ENCODE measurements at places on chromosomes 13 and 19. TPM values are rescaled to one million over a fixed set of nuclear protein-coding genes. Genes with fewer than 3 reads are reported as not detected.

DNAJC15 gene
- 9.5 TPM for total RNA-seq

CPB2 gene
- total RNA-seq = not detected

CALR3 gene
- not detected for total RNA-seq

CGB8 gene
- not detected for total RNA-seq

IGSF23 gene
- total RNA-seq = not detected

- no peaks in the 10 kb centered on the region for H3K36me3 ChIP-seq
- no peaks in the 10 kb centered on the region for H3K4me1 ChIP-seq
- no peak for DNase-seq
Measured at GRCh38 chr19:55855160-55855559, 18.8 kb downstream of the NLRP4 start.

- no peak overlapping the region for H3K27ac ChIP-seq
- peaks cover 3% of the 10 kb centered on the region for H3K36me3 ChIP-seq
- no peak for DNase-seq
- H3K4me1 ChIP-seq = no peaks in the 10 kb centered on the region
- H3K27me3 ChIP-seq = no peaks in the 10 kb centered on the region
Measured at GRCh38 chr19:53621885-53622740, 9.7 kb upstream of the DPRX start.

DNA sequence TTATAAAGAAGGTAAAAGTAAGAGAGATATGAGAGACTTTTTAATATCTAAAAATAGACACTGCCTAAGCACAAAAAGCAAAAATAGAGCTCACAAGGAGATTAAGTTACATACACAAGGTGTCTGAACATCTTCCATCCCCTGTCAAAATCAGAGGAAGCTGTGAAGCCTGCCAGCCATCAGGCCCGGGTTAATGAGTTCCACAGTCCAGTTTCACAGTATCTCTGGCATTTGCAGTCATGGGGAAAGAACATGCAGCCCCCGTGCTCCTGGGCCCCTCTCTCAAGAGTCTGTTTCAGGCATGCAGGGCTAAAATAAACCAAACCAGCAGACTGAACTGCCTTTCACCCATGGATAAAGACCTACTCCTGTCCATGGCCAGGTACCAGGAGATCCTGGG lies 79.2 kb downstream of the TBC1D4 start:
- no peak for DNase-seq
- no peaks in the 10 kb centered on the region for H3K36me3 ChIP-seq
- H3K4me1 ChIP-seq = no peaks in the 10 kb centered on the region
- H3K4me3 ChIP-seq = no peak overlapping the region
- H3K27ac ChIP-seq = no peak overlapping the region

GRCh38 chr13:92769046-92769445 lies 457.6 kb upstream of the GPC6 start:
- H3K27me3 ChIP-seq = no peaks in the 10 kb centered on the region
- H3K4me1 ChIP-seq = no peaks in the 10 kb centered on the region
- no peak overlapping the region for H3K4me3 ChIP-seq
- H3K27ac ChIP-seq = no peak overlapping the region

DNA sequence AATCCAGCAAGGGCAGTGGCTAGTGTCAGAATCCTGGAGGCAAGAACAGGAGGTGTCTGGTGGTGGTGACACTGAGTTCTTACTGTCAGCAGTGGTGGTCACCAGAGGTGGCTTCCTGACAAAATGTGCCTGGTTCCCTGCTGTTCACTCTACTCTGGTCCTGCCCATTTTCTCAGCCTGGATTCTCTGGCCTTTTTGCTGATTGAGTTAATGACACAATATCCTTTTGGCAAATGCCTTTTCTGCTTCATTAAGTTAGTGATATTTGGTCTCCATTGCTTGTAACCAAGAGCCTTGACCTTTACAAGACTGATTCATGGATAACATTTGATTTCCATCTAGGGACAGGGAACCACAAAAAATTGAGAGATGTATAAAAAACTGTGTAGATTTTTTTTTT lies 51.1 kb downstream of the RFC3 start:
- H3K27ac ChIP-seq = no peak overlapping the region
- H3K4me3 ChIP-seq = no peak overlapping the region
- peaks cover 2% of the 10 kb centered on the region for H3K4me1 ChIP-seq
- no peaks in the 10 kb centered on the region for H3K27me3 ChIP-seq

- no peak overlapping the region for H3K4me3 ChIP-seq
- H3K27me3 ChIP-seq = peaks cover 19% of the 10 kb centered on the region
- H3K4me1 ChIP-seq = no peaks in the 10 kb centered on the region
- no peak overlapping the region for H3K27ac ChIP-seq
Measured at GRCh38 chr13:26584713-26585112, 27.2 kb downstream of the WASF3 start.

DNA sequence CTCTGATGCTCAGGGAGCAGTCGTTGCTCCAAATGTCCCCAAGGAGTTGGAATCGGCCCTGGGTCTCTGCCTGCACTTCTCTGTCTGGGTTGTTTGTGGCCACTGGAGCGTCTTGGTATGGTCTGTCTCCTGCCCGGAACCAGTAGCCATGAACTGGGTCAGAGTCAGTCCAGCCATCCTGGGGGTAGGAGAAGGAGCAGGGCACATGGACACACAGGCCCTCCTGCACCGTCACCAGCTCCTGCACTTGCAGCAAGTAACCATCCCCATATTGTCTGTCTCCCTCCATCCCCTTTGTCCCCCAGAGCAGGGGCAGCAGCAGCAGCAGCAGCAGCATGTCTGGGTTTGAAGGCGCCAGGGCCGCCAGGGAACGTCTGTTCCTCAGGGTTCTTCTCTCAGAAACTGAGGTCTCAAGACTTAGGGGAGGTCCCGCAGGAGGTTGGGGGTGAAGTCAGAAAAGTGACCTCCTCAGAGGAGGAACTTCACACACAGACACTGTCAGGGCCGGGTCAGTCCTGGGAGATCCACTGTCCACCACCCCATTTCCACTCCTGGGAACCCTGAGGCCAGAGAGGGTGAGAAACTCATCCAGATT lies at the start of gene SIGLEC8:
Gene SIGLEC8 (minus strand): TSS at position 404 of the 595 bp plus-strand sequence. CDS start 67 bp downstream, at position 337.
- no peak for DNase-seq
- no peaks in the 10 kb centered on the region for H3K36me3 ChIP-seq
- peaks cover 8% of the 10 kb centered on the region for H3K27me3 ChIP-seq
- no peak within 1 kb of the TSS for H3K27ac ChIP-seq

DNA sequence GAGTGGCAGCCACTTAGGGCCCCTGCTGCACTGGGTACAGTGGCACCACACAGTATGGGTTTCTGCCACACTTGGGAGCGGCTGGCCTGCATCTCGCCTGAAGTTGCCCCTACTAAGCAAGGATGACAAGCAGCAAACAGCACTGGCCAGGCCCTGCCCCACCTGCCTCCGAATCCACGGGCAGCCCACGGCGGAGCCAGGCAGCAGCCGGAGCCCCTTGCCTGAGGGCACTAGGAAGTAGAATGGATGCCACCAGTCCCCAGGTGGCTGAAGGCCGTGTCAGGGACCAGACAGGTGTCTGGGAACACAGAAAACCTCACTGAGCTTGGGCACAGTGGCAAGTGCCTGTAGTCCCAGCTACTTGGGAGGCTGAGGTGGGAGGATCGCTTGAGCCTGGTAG lies 19.4 kb downstream of the MLLT1 start:
- no peaks in the 10 kb centered on the region for H3K27me3 ChIP-seq
- peaks cover 28% of the 10 kb centered on the region for H3K4me1 ChIP-seq
- peaks cover 73% of the 10 kb centered on the region for H3K36me3 ChIP-seq
- DNase-seq = no peak

GRCh38 chr19:3653865-3654513 lies 27.4 kb upstream of the CACTIN start:
- no peaks in the 10 kb centered on the region for H3K4me1 ChIP-seq
- no peaks in the 10 kb centered on the region for H3K36me3 ChIP-seq
- H3K27ac ChIP-seq = no peak overlapping the region
- H3K4me3 ChIP-seq = no peak overlapping the region
- no peaks in the 10 kb centered on the region for H3K27me3 ChIP-seq
- no peak for DNase-seq

Data from naive thymus-derived CD8-positive, alpha-beta T cell (primary cell).